ENCODE measurements at places on chromosomes 12 and 14. TPM values are rescaled to one million over a fixed set of nuclear protein-coding genes. Genes with fewer than 3 reads are reported as not detected.

- no peak for DNase-seq
Measured at GRCh38 chr12:130557886-130558765, 158.0 kb downstream of the RIMBP2 start.

DNA sequence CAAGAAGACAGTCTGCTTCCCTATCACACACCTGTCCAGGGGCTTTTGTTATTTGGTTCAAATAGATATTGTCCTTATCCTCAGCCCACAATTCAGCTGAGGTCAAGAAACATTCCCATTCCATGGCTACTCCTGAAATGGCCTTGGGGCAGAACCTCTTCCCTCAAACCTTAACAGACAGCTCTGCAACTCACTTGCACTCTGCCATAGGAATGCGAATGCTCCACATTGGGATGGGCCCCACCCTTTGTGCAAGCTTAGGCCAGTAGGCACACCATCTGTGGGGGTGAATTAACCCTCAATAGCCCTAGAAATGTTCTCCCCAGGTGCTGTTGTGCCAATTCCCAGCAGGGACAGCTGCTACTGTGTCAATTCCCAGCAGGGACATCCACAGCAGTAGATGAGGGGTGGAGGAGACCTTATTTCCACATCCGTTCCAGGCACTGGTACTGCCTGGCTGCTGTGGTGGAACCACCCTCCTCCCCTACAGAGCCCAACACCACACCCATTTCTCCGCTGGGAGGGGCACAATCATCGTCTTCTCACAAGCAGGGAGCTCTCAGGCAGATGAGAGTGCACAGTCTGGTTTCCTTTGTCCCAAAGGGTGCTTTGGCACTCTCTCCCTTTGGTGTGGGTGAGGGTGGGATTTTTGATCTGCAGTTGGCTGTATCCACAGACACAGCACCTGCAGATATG lies 42.3 kb upstream of the GLIPR1 start:
- DNase-seq: no peak

Gene PAPLN
- 82.6 TPM for total RNA-seq

GRCh38 chr14:29663281-29663801 lies 264.3 kb downstream of the PRKD1 start:
- no peak for DNase-seq

Gene EXOC3L4
- total RNA-seq: 0.93 TPM

DNA sequence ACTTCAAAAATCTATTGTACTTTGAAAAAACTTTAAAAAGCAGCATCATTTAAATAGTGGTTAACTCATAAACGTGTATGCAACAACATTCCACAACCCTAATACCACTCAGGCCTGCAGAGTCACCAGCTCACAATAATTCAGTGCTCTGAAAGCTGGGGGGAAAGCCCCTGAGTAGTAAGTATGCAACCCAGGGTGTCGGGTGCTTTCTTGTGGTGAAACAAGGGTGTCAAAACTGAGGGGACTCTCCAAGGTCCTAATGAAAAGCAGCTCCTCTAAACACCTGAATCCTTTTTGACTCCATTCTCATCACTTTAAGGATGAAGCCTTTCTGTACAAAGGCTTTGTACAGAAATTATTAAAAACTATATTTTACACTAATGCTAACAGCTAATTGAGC lies 33.7 kb downstream of the FGFR1OP2 start:
- no peak for DNase-seq

Gene KRT8
- 110 TPM for total RNA-seq

DNA sequence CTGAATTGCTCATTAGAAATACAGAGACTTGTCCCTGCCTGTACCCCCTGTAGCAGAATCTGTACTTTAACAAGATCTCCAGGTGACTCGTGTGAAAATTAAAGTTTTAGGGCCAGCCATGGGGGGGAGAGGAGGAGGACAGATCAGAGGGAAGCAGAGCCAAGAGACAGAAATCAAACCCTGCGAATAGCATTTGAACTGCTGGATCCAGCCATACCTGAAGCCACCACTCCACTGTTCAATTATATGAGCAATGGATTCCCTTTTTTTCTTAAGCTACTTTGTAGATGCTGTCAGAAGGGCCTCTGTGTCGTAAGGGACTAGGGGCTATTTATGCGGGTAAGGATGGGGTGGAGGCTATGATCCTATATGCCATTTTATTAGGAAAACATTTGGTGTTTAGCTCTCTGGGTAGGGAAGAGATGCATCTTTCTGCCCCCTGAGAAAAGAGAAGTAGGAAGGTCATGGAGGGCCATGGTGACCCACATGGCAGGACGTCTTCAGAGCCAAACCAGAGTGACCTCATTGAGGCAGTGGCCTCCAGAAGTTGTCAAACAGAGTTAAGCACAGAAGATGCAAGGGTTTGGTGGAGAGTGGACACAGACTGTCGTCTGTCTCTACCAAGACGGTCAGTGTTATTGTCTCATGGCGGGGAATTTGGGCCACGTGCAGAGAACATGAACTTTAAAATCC lies 203.9 kb downstream of the PHETA1 start:
- DNase-seq: no peak

GRCh38 chr12:92124689-92125029 lies 21.0 kb downstream of the BTG1 start:
- DNase-seq: no peak

Gene TMEM132C
- total RNA-seq: 37.4 TPM

DNA sequence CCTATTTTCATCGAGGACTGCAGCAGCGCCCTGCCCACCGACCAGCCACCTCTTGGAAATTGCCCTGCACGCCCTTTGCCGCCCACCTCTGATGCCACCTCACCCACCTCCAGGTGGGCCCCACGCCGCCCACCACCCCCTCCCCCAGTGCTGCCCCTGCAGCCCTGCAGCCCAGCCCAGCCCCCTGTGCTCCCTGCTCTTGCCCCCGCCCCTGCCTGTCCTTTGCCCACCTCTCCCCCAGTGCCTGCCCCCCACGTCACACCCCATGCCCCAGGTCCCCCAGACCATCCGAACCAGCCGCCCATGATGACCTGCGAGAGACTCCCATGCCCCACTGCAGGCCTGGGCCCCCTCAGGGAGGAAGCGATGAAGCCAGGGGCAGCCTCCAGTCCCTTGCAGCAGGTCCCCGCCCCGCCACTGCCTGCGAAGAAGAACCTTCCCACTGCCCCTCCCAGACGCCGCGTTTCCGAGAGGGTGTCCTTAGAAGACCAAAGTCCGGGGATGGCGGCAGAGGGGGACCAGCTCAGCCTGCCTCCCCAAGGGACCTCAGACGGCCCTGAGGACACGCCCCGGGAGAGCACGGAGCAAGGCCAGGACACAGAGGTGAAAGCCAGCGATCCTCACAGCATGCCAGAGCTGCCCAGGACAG lies 96.5 kb downstream of the LGMN start:
- DNase-seq: no peak

Gene FITM1
- 0.96 TPM for total RNA-seq

- no peak for DNase-seq
Measured at GRCh38 chr12:123150744-123151456, at the start of gene PITPNM2. TSS of gene PITPNM2 (minus strand) at chr12:123151090. CDS start at chr12:123034590, 116,500 bp downstream.

Gene CLEC6A
- not detected for total RNA-seq

GRCh38 chr14:53824061-53824460 lies 132.6 kb downstream of the BMP4 start:
- no peak for DNase-seq

Gene RNFT2
- 2.5 TPM for total RNA-seq

Gene FGD6
- total RNA-seq: 7.1 TPM

DNA sequence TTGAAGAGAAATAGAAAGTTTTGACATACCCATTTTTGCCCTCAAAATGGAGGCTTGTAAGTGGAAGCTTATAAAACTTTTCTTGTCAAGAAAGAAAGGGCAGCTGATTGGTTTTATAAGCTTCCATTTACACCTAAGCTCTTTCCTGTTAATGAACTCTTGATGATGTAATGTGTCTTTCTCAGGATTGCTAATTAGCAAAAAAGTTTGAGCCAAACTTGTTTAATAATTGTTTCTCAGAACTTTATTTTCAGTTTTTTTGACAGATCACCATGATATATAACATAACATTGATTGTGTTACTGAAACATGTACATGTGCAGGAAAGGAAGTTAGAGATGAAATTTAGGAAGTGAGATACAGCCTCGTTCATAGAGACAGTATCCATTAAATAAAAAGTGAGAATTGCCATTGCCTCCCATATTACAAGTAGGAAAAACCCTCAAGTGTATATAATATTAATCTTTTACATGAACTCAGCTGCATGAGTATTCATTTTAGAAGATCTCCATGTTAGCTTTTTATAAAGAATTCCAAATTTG lies 26.8 kb downstream of the RIC8B start:
- DNase-seq: no peak

Gene FBXO34
- total RNA-seq: 23.3 TPM

DNA sequence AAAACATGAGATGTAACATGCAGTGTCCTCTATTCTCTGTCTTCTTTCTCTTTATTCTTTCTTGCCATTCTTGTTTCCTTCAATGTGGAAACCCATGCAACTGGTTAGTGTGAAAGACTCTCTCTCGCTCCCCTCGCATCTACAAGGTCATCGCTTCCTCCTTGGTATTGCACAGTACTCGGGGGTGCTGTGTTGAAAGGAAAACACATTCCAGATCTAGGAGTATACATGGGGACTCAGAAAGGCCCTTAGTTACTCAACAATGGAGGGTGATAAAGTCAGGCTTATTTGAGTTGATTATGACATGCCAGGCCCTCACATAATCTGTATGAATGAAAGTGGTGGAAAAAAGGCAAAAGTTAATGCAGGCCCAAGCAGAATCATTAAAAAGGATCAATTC lies 75.5 kb upstream of the OVCH1 start:
- no peak for DNase-seq

DNA sequence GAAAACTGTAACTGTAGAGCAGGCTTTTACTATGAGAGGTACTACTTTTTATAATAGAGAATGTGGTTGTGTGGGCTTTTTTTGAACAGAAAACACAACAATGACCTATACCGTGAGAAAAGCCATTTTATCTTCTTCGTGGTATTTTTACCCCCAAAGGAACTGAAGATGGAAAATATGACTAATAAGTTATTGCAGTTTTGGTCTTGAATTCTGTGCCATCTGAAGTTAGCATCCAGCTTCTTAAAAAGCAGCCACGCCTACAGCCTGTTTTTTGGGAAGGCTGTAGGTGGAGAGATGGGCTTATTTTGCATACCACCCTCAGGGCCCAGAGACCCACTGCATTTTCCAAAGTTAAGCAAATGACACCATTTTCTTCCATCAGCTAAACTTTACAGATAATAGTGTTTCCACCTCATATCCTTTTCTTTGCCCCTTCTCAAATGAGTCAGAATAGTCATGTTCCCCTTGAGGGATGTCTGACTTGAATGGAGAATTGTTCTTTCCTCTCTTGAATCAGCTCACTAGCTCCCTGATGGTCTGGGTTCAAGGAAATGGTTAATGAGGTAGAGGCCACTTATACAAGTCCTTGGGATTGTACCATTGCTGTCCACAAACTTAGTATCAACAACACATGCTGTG lies 53.0 kb downstream of the TBC1D30 start:
- no peak for DNase-seq

- no peak for DNase-seq
Measured at GRCh38 chr12:53670308-53670707, 5.6 kb downstream of the ATP5MC2 start.

Gene DHRS4L2
- total RNA-seq: 16.2 TPM

- DNase-seq: no peak
Measured at GRCh38 chr12:21336656-21337055, 1.9 kb upstream of the SLCO1A2 start.

Gene VWF
- total RNA-seq: 430 TPM

- DNase-seq: no peak
Measured at GRCh38 chr14:22980672-22981089, 1.7 kb downstream of the AJUBA start.

DNA sequence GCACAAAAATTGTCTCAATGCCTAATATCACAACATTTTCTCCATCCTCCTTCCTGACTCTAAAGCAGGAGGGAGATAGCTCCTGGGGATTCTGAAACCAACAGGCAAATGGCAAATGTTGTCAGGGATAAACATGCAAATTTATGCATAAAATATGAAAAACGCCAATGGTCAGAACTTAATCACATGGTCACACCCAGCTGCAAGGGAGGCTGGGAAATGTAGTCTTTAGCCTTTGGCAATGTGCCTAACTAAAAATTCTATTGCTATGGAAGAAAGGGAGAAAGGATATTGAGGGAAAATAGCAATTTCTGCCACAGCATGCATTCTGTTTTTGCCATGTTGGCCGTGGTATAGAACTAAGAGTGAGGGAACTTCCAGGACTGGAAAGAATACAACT lies 11.7 kb upstream of the OASL start:
- DNase-seq: no peak

GRCh38 chr12:67520606-67521005 lies 127.9 kb upstream of the DYRK2 start:
- DNase-seq: no peak

DNA sequence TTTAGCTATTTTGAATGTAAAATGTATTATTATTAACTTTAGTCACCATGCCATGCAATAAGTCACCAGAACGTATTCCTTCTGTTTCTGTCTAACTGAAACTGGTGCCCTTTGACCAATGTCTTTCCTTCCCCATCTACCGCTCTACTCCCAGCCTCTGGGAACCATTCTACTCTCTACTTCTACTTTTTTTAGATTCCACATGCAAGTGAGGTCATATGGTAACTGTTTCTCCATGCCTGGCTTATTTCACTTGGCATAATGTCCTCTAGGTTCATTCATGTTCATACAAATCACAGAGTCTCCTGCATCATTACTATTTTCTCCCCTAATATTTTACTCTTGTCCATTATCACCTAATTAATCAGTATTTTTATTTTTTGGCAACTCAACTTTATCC lies 160.1 kb downstream of the TMX1 start:
- DNase-seq: no peak

DNA sequence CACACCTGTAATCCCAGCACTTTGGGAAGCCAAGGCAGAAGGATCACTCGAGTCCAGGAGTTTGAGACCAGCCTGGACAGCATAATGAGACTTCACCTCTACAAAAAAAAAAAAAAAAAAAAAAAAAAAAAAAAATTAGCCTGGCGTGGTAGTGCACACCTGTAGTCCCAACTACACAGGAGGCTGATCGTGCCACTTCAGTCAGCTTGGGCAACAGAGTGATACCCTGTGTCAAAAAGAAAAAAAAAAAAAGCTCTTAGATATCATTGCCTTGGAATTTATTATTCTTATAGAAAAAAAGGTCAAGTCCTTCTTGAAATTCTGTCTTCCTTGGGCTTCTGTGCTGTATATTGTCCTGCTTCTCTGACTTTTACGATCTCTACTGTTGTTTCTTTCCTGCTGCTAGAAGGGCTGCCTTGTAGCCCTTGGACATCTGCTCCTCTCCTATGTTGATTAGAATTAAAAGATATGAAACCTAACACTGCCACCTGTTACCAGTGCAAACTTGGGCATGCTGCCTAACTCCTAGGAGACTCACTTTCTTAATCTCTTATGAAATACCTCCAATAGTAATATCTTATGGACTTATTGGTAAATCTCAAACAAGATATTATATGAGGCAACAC lies 5.7 kb downstream of the TMEM19 start:
- no peak for DNase-seq

Gene KCNK13
- 2.0 TPM for total RNA-seq

- DNase-seq: no peak
Measured at GRCh38 chr14:34180869-34181268, 230.0 kb upstream of the EGLN3 start.

Gene IQSEC3
- total RNA-seq: 3.2 TPM
